ENCODE measurements at places on chromosomes 12 and 14.
A peak's percentile ranks its signal among the peaks of the same experiment; 100 is the strongest.

- DNase-seq: no peak
Measured at GRCh38 chr14:56810147-56810719, at the start of gene OTX2. Gene OTX2, minus strand, starts transcription at chr14:56810479. Its CDS starts 5,023 bp downstream, at chr14:56805456.

DNA sequence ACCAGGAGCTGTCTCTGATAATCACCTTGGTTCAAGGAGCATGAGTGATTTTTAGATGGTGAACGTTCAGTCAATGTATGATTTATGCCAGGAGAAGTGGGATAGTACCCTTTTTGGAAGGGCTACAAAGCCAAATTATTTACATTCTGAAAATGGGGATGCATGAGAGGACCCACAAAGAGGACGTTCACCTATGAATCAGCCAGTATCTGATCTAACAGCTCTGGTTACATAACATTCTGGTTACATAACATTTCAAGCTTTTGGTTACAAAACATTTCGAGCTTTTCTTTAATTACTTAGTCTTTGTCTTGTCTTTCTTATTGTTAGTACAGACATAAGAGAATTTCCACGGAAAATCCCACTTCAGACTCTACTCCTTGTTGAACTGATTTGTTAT is 68.8 kb downstream of the SLCO1A2 start:
- no peak for DNase-seq

DNA sequence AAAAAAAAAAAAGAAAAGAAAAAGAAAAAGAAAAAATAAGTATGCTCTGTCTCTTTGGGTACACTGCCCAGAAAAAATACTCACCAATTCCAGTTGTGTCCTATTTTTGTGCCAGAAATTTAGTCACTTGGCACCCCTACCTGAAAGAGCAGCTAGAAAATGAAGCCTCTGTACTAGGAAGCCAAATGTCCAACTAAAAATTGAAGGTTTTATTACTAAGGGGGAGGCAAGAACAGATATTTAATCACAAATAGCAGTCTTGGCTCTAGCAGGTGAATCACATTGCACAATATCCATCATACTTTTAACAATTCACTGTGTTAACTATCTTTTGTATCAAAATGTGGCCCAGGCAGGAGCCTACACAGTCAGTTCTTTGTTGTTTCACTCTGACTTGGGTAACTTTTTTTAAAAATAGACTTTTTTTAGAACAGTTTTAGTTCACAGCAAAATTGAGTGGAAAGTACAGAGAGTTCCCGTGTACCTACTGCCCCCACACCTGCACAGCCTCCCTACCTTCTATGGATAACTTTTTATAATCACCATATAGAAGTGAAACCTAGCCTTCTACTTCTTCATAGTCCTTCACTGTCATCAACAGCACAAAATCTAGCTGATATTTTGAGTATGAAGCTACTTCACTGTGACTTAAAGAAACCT is 87.1 kb upstream of the ATF7IP start:
- no peak for DNase-seq

- DNase-seq: no peak
Measured at GRCh38 chr12:113852264-113852663, 113.9 kb downstream of the RBM19 start.

- DNase-seq: peak; percentile 99
Measured at GRCh38 chr14:35826218-35826951, at the start of gene BRMS1L. Gene BRMS1L, plus strand, starts transcription at chr14:35826338. Its CDS starts 179 bp downstream, at chr14:35826517.
